Diencephalon (tissue), 1 donor: ENCODE measurements at places on chromosomes 2 and 18. TPM values are rescaled to one million over a fixed set of nuclear protein-coding genes. Genes with fewer than 3 reads are reported as not detected.

Gene SERPINB3
- not detected for total RNA-seq

Gene ACP1
- 122 TPM for total RNA-seq

Gene ABHD1
- total RNA-seq = 0.46 TPM

Gene COLEC12
- 16.8 TPM for total RNA-seq

Gene ZNF519
- 33.4 TPM for total RNA-seq

Gene C1QL2
- 2.3 TPM for total RNA-seq

Gene CRYBA2
- total RNA-seq = not detected

Gene TM4SF20
- not detected for total RNA-seq

Gene HOXD11
- not detected for total RNA-seq

Gene GPR55
- not detected for total RNA-seq

Gene M1AP
- total RNA-seq = 2.3 TPM

Gene ZNF2
- 8.8 TPM for total RNA-seq

Gene ADI1
- total RNA-seq = 11.5 TPM

Gene SH3YL1
- 78.7 TPM for total RNA-seq

Gene NEURL3
- not detected for total RNA-seq

Gene PCARE
- 0.23 TPM for total RNA-seq

Gene ZSWIM2
- 0.23 TPM for total RNA-seq

Gene CRYGC
- not detected for total RNA-seq

Gene CNDP2
- 60.4 TPM for total RNA-seq

Gene RGPD4
- total RNA-seq = 0.23 TPM

Gene LYG1
- 0.46 TPM for total RNA-seq

Gene CXCR4
- total RNA-seq = 46.8 TPM

Gene EFEMP1
- total RNA-seq = 16.6 TPM

Gene TIGD1
- 12.7 TPM for total RNA-seq

Gene AGFG1
- 76.4 TPM for total RNA-seq

Gene CRYGD
- total RNA-seq = 3.7 TPM

Gene BOLA3
- 45.2 TPM for total RNA-seq

Gene LINC00305
- not detected for total RNA-seq

Gene REEP1
- 200 TPM for total RNA-seq

Gene MRPS5
- total RNA-seq = 43.8 TPM

Gene RALBP1
- total RNA-seq = 32.5 TPM

Gene PID1
- 32.8 TPM for total RNA-seq

Gene TEX44
- total RNA-seq = not detected

Gene SRD5A2
- 0.23 TPM for total RNA-seq

Gene KCNG2
- 0.69 TPM for total RNA-seq

Gene ANKRD53
- 0.92 TPM for total RNA-seq

Gene DSG1
- 0.23 TPM for total RNA-seq

Gene MYO7B
- total RNA-seq = under 0.01 TPM

Gene SKOR2
- total RNA-seq = 0.23 TPM

Gene VWA3B
- 2.8 TPM for total RNA-seq
